Right ventricle myocardium inferior (tissue), 1 donor: ENCODE measurements at places on chromosomes 4 and X. TPM values are rescaled to one million over a fixed set of nuclear protein-coding genes. Genes with fewer than 3 reads are reported as not detected.
A peak's percentile ranks its signal among the peaks of the same experiment; 100 is the strongest.

- DNase-seq, result no peak
Measured at GRCh38 chr4:12122316-12122715, 693.6 kb upstream of the HS3ST1 start.

GRCh38 chr4:116357758-116358157 lies 727.6 kb downstream of the TRAM1L1 start:
- peak; percentile 32 for DNase-seq

The SPP1 gene
- 5.0 TPM for total RNA-seq

- no peak for DNase-seq
Measured at GRCh38 chr4:85600501-85600900, 125.6 kb downstream of the ARHGAP24 start.

The STPG2 gene
- total RNA-seq, result 0.43 TPM

DNA sequence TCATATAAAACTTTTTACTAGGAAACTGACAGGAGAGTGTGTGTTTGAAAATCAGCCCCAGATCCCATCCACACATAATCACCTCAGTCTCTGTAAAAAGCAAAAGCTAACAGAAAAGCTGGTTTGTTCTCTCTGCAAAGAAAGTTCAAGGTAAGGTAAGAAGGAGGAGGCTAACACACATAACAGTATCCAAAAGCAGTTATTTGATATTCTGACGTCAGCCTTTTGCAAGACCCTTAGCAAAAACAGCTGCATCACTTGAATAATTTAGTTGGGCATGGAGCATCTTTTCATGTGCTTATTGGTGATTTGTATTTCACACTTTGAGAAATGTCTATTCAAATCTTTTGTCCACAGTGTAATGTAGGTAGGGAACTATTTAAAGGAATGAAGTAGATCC lies 5.5 kb downstream of the TCEAL9 start:
- DNase-seq, result no peak

DNA sequence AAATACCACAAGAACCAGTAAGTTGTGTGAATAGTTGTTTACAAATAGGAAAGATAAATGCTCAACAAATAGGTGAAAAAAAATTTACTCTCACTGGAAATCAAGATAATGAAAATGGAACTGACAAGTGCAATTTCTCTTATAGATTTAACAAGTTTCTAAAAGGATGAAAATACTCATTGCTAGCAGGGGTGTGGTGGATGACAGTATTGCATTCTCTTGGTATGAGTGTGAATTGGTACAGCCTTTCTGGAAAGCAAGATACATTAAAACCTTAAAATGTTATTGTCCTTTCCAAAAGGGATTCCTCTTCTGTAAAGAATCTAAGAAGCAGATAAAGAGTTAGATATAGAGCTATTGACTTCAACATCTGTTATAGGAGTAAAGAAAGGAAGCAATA lies 240.0 kb upstream of the RPS6KA3 start:
- DNase-seq, result no peak

- no peak for DNase-seq
Measured at GRCh38 chrX:46584736-46585135, 11.2 kb downstream of the CHST7 start.

The HMX1 gene
- total RNA-seq, result not detected

The NPNT gene
- total RNA-seq, result 4.7 TPM

DNA sequence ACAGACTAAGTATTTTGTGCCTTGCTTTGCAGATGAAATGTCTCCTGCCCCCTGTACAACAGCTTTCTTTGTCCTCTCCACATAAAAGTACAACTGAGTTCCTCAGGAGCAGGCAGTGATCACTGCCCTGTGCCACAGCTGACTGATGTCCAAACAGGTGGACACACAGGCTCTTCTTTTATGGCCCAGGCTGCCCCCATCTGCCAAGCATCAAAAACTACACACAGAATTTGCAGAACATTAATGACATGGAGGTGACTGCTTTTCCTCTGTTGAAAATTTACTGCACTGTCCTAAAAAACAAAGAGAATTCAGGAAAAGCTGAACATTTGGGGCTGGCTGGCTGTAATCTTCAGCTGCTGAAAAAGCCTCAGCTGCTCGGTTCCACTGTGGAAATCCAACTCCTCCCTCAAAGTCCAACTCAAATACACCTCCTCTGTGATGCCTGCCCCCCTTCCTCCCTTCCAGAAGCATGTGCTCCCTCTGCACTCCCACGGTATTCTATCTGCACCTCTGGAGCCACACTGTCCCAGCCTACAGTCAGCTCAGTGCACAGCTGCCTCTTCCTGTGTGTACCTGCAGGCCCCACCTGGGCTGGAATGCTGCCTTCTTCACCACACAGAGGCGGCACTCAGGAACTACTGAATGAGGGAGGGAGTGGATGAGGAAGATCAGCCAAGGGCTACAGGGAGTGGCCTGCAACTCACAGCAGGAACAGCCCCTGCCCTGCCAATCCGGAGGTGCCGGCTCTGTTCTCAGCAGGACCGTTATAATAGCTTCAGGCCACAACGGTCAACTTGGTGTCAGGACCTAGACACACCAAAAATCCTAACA lies 10.3 kb downstream of the AFAP1 start:
- DNase-seq, result no peak

The EDA gene
- 12.4 TPM for total RNA-seq

The ADAM29 gene
- total RNA-seq, result not detected

GRCh38 chr4:169054879-169055278 lies 44.8 kb upstream of the CBR4 start:
- no peak for DNase-seq

The ZFYVE28 gene
- 6.5 TPM for total RNA-seq

DNA sequence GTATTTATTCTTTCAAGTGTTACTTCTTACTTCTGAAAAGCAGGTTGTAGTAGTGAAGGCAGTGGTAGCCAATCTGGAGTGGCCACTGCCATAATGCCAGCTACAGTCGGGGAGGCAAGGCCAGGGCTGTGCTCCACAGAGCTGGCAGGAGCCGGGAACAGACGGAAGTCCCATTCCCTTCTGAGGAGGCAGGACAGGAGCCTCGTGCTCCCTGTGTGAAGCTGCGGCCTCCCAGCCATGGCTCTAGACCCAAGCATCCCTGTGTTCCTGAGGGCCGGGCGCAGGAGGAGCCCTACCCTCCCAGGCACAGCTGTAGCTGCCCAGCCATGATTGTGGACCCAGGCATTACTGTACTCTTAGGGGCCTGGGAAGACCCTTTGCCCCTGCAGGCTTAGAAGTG lies 461.8 kb downstream of the ADGRL3 start:
- peak; percentile 64 for DNase-seq

The ADGRG2 gene
- 0.62 TPM for total RNA-seq

DNA sequence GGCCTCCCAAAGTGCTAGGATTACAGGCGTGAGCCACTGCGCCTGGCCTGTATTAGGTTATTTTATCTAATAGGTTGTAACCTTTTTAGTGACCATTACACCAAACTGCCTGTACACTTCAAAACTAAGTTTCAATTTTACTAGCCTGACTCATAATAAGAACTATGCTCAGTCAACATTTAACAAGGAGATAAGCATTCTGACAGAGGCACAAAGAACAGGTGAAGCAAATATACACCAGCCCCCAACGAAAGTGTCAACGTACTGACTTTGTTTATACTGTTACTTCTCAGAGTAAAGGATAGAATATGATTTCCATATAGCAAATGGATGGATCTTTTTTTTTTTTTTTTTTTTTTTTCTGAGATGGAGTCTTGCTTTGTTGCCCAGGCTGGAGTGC lies 62.8 kb downstream of the SHISA3 start:
- no peak for DNase-seq

- no peak for DNase-seq
Measured at GRCh38 chr4:185117300-185117934, 25.6 kb upstream of the SLC25A4 start.

DNA sequence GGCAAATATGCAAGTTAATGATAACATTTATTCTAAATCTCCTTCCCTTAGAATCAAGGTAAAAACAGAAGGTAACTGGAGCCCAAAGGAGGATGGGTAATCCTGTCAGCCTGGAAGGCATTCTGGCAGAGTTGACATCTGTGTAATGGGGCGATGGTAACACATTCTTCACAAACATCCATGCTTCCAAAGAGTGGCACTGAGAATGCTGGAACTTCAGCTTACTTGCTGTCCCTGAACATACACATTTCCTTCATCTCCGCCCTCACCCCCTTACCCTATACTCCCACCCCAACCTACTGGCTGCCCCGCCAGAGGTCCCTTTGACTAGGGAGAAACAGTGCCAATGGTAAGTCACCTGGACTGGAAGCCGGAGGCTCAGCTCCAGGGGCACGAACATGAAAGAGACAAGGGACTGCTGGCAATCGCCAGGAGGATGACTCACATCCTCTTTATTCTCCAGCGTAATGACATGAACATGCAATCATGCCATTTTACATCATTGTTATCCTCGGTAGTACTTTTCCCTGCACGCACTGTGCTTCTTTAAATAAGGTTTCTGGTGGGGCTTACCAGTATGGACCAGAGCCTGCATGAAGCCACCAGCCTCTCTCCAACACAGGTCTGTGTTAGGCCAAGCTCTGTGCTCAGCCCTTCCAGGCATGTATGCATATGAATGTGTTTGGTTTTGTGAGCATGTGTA lies 694.2 kb upstream of the TENM3 start:
- no peak for DNase-seq
